ENCODE measurements at places on chromosomes 5 and 9.

- DNase-seq: no peak
These were observed 464.3 kb downstream of the GADD45G start for GRCh38 chr9:90069085-90069484.

DNA sequence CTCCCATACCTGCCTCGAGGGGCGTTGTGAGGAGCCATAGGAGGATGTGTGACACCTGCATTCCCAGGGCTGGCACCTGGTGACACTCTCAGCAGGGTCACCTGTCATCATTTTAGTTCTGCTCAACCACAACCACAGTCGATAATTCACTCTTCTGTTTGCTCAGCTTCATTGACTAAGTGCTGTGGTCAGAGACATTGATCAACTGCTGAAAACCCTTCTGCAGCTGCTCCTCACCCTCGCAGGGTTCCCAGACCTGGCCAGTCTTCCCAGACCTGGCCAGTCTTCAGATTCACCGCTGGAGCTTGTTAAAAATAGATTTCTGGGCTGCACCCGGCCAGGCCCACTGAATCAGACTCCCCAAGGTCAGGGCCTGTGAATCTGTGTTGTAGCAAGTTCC lies 92.8 kb downstream of the MVB12B start:
- no peak for DNase-seq

DNA sequence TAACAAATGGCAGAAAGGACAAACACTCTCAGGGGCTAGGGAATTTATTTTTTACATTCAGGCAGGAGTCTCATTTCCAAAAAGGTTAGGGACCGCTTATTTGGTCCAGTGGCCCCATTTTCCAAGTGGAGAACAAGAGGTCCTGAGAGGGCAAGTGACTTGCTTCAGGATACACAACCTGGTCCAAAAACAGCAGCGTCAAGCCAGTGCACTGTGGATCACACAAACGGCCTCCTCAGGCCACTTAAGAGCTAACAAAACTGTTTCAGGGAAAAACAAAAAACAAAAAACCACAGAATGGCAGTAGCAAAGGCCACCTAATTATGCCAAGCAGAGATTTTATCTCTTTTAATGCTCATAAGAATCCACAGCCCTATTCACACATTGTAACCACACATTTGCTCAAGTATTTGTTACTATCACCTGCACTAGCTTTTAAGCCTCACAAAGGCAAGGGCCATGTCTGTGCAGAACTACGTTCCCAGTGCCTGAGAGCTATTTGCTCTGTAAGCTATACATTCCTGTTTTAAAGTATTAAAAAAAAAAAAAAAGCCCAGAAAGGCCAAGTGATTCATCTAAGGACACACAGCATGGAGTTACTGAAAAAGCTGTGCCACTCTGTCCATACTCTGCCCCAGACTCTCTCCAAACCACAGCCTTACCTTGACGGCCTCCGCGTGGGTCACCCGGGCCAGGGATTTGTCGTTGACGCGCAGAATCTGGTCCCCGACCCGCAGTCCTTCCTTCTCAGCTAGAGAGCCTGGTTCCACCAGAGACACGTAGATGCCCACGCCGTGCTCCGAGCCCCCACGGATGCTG lies 1.5 kb downstream of the WHRN start:
- DNase-seq: no peak

GRCh38 chr5:153970496-153970895 lies 68.2 kb downstream of the FAM114A2 start:
- DNase-seq: no peak

DNA sequence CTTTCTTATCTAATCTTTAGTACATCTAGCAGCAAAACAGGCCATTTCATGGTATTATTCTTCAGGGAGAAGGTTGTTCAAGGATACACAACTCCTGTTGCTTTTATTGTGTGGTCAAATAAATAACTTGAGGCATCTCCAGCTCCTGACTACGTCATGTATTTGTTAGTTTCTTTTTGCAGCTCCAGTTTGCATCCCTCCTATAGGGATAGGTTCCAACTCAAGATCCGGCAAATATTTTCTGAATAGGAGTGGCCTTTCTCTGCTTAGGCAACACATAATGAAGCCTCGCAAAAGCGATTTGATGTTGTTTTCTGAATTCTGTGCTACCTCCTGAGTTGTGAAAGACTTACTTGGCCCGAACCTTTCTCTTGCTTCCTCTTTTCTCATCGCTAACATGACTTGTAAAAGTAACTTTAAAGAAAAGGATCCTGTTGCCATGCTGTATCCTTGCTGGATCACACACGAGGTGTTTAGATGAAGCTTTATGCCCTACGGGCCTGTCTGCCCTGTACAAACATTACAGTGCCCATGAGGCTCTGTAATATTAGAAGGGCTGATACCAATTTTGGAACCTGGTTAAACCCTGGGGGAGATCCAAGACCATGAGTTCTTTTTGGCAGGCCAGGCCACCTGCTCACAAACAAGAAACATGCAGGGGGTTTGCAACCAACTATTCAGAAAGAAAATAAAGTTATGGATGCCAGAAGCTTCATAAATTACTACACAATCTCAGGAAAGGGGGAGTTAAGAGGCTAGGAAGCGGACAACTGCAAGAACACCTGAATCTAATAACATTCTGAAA lies 149.8 kb upstream of the FGF10 start:
- DNase-seq: peak; percentile 0

- DNase-seq: peak; percentile 42
These were observed 6.4 kb upstream of the MEF2C start for GRCh38 chr5:88889189-88890069.

- DNase-seq: no peak
These were observed 64.4 kb upstream of the BARHL1 start for GRCh38 chr9:132517815-132518550.

DNA sequence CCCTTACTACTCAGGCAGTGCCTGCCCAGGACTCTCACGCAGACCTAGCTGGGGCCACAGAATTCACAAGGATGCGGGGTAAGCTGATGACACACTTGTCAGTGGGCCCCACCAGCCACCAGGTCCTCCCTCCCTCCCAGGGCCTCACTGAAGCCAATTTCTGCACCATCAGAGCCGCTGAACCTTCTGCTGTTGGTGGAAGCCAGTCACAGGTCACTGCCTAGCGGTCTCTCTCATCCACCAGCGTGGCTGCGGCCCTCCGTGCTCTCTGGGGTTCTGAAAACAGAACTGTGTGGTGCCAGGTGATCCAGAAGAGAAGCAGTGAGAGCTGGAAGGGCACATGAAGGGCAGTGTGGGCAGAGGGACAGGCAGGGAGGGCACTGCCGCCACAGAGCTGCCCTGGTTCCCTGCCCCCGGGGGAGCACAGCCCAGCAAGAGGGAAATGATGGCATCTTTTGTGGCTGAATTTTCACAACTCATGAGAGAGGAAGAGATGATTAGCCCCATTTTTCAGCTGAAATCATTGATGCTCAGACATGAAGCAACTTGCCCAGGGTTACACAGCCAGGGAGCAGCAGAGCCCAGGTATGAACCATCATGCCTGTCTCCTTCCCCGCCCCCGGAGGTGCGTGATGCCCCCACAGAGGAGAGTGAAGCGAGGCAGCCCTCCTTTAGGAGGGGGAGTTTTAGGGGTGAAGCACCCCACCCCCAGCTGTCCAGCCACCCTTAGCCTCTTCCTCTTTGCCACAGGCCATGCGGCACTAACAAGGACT lies 41.4 kb upstream of the CPLX2 start:
- no peak for DNase-seq

GRCh38 chr9:100602342-100602801 lies 24.5 kb downstream of the CAVIN4 start:
- DNase-seq: peak; percentile 50

Data from AG10803 (cell line).